PC-9 (cell line): ENCODE measurements at places on chromosomes 5 and 9. TPM values are rescaled to one million over a fixed set of nuclear protein-coding genes. Genes with fewer than 3 reads are reported as not detected.

- no peaks in the 10 kb centered on the region for H3K36me3 ChIP-seq
- no peaks in the 10 kb centered on the region for H3K4me1 ChIP-seq
- H3K27ac ChIP-seq, result no peak overlapping the region
- no peaks in the 10 kb centered on the region for H3K27me3 ChIP-seq
- no peak for DNase-seq
- no peak overlapping the region for H3K4me3 ChIP-seq
Measured at GRCh38 chr5:152164860-152165259, 240.2 kb upstream of the GLRA1 start.

DNA sequence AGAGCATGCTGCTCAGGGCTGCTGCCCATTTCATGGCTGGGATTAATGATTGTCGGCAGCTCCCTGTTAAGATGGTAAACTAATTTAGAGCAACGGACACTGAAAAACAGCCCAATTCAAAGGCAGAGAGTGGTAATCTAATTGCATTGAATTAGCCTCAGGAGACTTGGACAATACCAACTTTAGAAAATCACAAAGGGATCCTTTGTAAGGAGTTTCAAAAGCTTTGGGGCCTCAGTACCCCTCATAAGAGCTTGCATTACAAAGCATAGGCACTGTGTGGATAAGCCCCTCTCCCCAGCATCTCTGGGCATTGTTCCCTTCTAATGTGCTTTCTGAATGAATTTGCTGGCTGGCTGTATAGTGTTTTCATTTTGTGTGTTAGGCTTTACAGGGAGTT lies 6.7 kb downstream of the GLRA1 start:
- no peak overlapping the region for H3K4me3 ChIP-seq
- peaks cover 26% of the 10 kb centered on the region; the same call in 1 of the 2 replicates for H3K27me3 ChIP-seq
- no peaks in the 10 kb centered on the region for H3K4me1 ChIP-seq
- H3K27ac ChIP-seq, result no peak overlapping the region

DNA sequence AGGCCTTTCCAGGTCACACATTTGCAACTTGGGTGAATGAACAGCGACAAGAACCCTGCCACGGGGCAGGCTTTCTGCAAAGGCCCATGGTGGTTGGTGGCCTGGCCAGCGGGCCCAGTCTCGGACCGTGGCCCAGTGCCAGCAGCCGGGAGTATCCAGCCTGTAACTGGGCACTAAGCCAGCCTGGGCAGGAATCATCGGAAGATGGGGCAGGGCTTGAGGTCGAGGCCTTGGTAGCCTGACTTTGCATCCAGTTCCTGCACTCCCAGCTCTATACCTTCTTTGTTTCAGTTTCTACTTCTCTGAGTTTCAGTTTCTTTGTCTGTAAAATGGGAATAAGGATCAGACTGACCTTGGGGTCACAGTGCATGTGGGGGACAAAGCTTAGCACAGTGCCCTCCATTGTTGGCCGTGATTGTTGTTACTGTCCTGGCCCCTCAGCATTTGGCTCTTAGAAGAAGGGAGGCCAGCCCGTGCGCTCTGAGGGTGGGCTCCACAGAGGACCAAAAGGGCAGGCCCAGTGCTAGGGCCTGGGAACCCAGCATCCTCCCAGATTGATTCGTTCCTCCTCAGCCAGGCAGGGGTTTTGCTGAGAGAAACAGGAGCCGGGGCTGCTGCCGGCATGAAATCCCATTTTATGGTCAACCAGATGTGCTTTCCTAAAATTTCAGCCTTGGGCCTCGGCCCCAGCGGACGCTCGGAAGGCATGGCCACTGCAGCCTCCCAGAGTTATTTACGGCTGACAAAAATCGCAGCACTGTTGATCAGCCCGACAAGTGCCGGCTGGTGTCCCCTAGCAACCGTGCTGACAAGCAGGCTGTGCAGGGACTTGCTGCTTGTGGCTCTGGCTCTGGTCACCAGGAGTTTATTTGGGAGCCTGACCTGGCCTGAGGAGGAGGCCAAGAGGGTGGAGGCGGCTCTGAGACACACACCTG lies 43.6 kb downstream of the JADE2 start:
- no peak for DNase-seq
- H3K36me3 ChIP-seq, result peaks cover 6% of the 10 kb centered on the region; the same call in 1 of the 2 replicates

- DNase-seq, result no peak
- no peak overlapping the region for H3K4me3 ChIP-seq
- no peaks in the 10 kb centered on the region for H3K4me1 ChIP-seq
- no peak overlapping the region for H3K27ac ChIP-seq
- no peaks in the 10 kb centered on the region for H3K36me3 ChIP-seq
Measured at GRCh38 chr9:8429768-8430167, 630.2 kb upstream of the DMAC1 start.

DNA sequence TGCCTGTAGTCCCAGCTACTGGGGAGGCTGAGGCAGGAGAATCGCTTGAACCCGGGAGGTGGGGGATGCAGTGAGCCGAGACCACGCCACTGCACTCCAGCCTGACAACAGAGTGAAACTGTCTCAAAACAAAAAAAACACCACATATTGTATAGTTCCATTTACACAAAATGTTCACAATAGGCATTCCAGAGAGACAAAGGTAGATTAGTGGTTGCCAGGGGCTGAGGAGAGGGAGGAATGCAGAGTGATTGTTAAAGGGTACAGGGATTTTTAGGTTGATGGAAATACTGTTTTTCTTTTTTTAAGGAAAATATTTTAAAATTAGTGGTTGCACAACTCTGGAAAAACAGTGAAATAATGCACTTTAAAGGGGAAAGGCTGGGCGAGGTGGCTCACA lies 19.6 kb downstream of the ETF1 start:
- H3K36me3 ChIP-seq, result peaks cover 18% of the 10 kb centered on the region; the same call in 1 of the 2 replicates
- H3K27me3 ChIP-seq, result no peaks in the 10 kb centered on the region
- H3K4me3 ChIP-seq, result no peak overlapping the region
- no peak overlapping the region for H3K27ac ChIP-seq
- peaks cover 10% of the 10 kb centered on the region for H3K4me1 ChIP-seq

DNA sequence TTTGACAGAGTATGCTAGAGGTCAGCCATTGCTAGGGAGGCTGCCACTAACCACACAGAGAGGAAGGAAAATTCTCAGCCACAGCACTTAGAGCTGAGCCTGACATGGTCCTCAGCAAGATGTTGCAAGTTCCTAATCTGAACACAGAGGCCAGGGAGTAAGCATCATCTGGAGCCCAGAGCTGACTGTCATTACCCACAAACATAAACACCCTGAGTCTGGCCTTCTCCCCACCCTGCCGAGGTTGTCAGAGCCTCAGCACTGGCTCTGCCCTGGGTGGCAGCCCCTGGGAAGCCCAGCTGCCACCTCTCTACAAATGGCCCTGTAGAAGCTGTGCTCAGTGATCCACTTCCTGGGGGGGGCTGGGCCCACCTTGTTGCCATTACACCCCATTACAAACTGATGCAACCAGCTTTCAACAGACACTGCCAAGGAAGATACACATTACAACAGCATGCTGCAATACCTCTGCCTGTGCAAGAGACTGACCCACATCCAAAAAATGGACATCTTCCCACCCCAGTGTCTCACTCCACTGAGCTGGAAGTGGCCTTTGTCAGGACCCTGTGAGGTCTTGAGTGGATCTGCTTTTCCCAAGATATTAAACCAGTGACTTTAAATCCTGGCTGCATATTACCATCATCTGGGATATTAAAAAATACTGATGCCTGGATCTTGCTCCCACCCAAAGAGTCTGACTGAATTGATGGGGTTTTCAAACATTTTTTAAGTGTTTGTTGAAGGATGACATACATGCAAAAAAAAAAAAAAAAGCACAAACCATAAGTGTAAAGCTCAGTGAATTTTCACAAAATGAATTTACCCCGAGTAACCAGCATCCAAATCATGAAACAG lies 33.0 kb downstream of the IRF1 start:
- DNase-seq, result no peak
- H3K36me3 ChIP-seq, result no peaks in the 10 kb centered on the region
- H3K27me3 ChIP-seq, result no peaks in the 10 kb centered on the region
- no peak overlapping the region for H3K4me3 ChIP-seq
- H3K4me1 ChIP-seq, result peaks cover 25% of the 10 kb centered on the region

- no peak for DNase-seq
- H3K4me1 ChIP-seq, result no peaks in the 10 kb centered on the region
- no peaks in the 10 kb centered on the region for H3K27me3 ChIP-seq
- H3K27ac ChIP-seq, result no peak overlapping the region
- peaks cover 22% of the 10 kb centered on the region for H3K36me3 ChIP-seq
Measured at GRCh38 chr9:70347046-70347445, 67.4 kb downstream of the KLF9 start.

DNA sequence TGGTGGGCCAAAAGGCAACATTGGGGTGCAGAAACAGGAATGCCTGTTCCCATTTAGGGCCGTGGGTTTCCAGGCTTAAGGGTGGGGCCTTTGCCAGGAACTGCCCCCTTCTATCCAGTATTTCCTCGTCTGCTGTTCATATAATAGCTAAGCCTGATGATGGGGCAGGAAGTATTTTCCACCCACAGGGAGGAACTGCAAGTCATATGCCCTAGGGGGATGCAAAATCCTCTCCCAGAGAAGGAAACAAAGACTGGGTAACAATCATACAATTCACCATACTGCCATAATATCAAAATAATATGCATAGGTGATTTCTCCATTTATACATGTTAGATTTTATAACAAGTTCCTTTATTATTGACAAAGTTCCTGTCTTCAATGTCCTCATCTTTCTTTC lies 20.5 kb upstream of the RPS23 start:
- no peaks in the 10 kb centered on the region for H3K27me3 ChIP-seq
- H3K36me3 ChIP-seq, result no peaks in the 10 kb centered on the region
- no peak overlapping the region for H3K4me3 ChIP-seq

DNA sequence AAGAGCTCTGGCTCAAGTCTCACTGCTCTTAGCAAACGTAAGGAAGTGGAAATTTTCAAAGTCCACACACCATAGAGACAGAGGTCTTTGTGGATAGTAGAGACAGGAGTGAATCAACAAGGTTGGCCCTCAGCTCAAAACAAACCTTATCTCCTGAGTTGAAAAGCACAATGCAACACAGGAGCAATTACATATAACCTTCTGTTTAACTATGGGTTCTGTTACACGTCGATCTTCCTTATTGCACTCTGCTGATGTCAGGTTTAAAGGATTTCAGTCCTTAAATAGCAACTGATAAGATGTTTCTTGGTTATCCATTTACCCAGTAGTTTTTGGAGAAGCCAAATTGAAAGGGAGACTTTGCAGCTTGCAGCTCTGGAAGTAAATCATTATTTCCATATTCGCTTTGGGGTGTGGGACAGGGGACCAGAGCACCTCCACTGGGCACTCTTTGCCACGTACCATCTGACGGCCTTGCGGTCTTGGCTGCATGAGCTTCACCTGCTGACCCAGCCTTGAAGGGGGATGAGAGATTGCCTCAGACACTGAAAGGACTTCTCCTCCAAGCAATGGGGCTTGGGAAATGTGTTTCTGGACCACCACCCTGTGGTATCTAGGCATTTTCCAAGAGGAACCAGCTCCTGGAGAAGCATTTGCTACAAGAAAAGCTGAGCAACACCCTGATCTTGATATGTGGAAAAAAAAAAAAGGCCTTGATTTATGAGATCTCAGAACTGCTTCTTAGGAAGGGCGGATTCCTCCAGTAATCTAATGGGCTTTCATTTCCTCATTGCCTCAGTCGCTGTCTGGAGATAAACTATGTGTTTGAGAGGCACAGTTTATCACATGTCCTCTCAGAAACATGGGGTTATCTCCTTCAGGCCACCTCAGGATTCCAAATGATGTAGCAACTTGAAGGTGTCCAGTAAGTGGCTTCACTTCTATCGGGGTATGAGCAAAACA lies 56.2 kb upstream of the ZNF622 start:
- no peak overlapping the region for H3K4me3 ChIP-seq
- H3K4me1 ChIP-seq, result no peaks in the 10 kb centered on the region
- no peak for DNase-seq
- H3K27ac ChIP-seq, result no peak overlapping the region

GRCh38 chr5:108381350-108381953 lies 446 bp downstream of the FBXL17 start:
- peaks cover 34% of the 10 kb centered on the region for H3K4me1 ChIP-seq
- H3K27ac ChIP-seq, result peak overlapping the region; percentile 68
- H3K36me3 ChIP-seq, result no peaks in the 10 kb centered on the region
- peak overlapping the region; percentile 77 for H3K4me3 ChIP-seq
- no peaks in the 10 kb centered on the region for H3K27me3 ChIP-seq

- no peak for DNase-seq
- H3K4me1 ChIP-seq, result peaks cover 18% of the 10 kb centered on the region
- no peaks in the 10 kb centered on the region for H3K36me3 ChIP-seq
- no peaks in the 10 kb centered on the region for H3K27me3 ChIP-seq
- H3K27ac ChIP-seq, result no peak overlapping the region
Measured at GRCh38 chr9:83151627-83152137, 88.7 kb upstream of the RASEF start.

DNA sequence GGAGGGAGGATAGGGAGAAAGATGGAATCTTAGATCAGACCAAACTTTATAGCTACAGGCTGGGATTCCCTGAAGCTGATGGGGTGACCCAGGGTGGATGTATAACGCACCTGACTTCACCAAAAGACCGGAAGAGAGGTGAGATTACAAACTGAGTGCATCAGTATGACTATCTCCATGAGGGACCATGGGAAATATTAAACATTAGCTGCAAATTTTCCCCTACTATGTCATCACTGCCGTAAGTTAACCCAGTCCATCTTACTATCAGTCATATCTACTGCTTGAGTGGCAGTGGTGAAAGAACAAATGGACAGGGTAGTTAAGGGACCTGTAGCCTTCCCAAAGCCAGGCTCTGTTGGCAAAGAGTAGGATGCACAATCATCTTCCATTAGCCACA lies 368.3 kb downstream of the EFNA5 start:
- H3K4me3 ChIP-seq, result no peak overlapping the region
- no peaks in the 10 kb centered on the region for H3K4me1 ChIP-seq
- no peaks in the 10 kb centered on the region for H3K36me3 ChIP-seq
- H3K27ac ChIP-seq, result no peak overlapping the region
- DNase-seq, result no peak

GRCh38 chr9:13110766-13111417 lies 168.6 kb downstream of the MPDZ start:
- H3K27ac ChIP-seq, result no peak overlapping the region
- no peaks in the 10 kb centered on the region for H3K4me1 ChIP-seq
- no peaks in the 10 kb centered on the region for H3K27me3 ChIP-seq
- no peak overlapping the region for H3K4me3 ChIP-seq
- DNase-seq, result no peak

GRCh38 chr5:1479581-1480188 lies 34.4 kb upstream of the SLC6A3 start:
- no peaks in the 10 kb centered on the region for H3K4me1 ChIP-seq
- no peak overlapping the region for H3K4me3 ChIP-seq
- DNase-seq, result no peak
- no peaks in the 10 kb centered on the region for H3K27me3 ChIP-seq
- no peak overlapping the region for H3K27ac ChIP-seq

Gene CENPK
- 34.6 and 45.6 TPM in 2 replicates for total RNA-seq

Gene SLC6A7
- total RNA-seq, result 0.25 TPM in 1 of 2 replicates, not detected in the other

Gene SLC45A2
- 0.20 and 0.33 TPM in 2 replicates for total RNA-seq

Gene TNC
- 1.1 and 1.9 TPM in 2 replicates for total RNA-seq

Gene NOXA1
- total RNA-seq, result 10.5 and 22.8 TPM in 2 replicates

Gene FAT2
- total RNA-seq, result 0.28 and 0.48 TPM in 2 replicates

Gene SLC36A2
- total RNA-seq, result not detected in 2 replicates

Gene TCERG1
- 75.9 and 79.9 TPM in 2 replicates for total RNA-seq

Gene LRRC14B
- total RNA-seq, result not detected in 2 replicates

Gene OGN
- not detected in 2 replicates for total RNA-seq

Gene GDA
- 98.1 and 142 TPM in 2 replicates for total RNA-seq
